ENCODE measurements at places on chromosomes 6 and 20.

DNA sequence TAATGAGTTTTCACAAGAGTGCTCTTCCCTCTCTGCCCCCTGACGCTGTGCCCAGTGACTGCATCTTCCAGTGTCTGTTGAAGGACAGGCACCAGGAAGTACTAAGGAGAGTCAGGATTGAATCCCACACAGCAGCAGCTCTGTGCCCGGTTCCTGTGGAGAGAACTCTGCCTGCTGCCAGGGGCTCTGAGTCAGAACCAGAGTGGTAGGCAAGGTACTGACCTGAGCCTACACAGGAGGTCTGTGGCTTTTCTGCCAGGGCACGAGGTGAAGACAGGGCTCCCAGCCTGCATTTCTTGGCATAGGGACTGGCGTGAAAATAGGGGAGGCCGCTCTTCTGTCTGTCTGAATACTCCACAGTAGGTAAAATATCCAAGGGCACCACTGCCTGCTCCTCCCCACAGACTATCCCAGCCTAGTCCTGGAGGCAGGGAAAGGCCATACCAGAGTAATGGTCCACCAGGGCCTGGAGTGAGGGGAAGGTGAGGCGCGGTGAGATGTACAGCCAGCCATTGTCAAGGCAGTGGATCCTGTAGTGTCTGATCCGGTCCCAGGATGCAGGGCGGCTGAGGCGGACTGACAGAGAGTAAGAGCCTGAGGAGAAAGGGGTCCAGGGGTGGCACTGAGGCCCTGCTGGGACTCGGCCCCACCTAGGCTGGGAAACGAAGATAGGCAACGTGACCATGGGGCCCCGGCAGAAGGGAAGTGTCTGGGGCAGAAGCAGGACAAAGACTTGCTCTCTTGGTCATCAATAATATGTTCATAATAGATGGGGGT lies 9.4 kb downstream of the RAB5IF start:
- DNase-seq = no peak

DNA sequence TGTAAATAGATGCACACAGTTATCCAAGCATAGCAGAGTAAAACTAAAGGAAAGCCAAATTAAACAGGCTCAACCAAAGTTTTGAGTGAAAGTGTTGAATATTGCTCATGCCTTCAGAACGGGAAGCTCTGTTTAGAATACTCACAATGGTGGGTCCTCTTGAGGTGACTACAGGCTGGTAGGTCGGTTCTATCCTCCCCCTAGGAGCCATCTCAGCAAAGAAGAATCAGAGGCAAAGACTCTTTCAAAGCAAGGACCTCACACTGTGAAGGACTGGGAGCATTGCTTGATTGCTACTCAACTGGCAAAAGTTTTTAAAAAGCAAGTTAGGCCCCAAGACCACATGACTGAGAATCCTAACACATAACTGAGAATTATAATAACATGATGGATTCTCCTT lies 88.4 kb upstream of the JAG1 start:
- no peak for DNase-seq

DNA sequence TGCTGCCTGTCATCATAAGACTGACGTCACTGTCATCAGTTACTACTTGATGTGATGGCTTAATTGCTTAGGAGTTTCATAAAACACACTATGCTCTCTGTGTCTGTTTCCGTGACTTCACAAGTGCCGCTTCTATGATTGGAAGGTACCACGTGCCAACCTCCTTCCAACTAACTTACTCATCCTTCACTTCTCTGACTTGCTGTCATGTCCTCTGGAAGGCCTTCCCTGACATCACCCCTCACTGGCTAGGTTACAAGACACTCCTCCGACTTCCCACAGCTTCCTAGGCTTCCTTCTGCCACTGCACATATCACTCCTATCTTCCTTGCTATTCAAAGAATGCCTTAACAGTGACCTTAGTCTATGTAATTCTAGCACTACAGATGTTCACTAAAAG lies 20.4 kb downstream of the SERINC3 start:
- DNase-seq = no peak

DNA sequence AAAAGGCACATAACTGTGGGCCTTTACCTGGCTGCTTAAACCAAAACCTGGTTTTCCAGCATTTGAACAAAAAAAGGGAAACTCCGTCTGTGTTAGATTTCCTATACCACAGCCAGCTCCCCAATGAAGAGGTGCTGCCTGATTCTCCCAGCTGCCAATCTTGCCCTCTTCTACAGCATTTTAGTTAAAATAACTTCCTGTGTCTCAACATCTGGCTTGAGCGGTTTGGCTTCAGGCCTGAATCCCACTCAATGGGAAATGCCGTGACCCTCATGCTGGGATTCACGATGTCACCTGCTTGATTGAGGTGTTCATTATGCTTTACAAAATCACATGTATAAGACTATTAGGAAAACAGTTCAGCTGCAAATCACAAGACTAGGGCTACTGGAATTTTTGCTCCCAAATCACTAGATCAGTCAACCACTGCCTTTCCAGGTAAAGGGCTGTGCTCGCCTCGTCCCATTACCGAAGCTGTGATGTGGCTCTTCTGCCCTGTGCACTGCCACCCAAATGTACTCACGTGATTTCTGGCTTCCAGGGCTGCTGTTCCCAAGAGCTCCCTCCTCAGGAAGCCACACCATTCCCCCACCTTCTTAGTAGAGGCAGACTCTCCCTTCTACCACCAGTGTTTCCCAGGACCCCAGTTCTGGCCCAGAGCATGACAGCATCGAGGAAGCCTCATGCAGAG lies 94.6 kb downstream of the PSMG4 start:
- no peak for DNase-seq

DNA sequence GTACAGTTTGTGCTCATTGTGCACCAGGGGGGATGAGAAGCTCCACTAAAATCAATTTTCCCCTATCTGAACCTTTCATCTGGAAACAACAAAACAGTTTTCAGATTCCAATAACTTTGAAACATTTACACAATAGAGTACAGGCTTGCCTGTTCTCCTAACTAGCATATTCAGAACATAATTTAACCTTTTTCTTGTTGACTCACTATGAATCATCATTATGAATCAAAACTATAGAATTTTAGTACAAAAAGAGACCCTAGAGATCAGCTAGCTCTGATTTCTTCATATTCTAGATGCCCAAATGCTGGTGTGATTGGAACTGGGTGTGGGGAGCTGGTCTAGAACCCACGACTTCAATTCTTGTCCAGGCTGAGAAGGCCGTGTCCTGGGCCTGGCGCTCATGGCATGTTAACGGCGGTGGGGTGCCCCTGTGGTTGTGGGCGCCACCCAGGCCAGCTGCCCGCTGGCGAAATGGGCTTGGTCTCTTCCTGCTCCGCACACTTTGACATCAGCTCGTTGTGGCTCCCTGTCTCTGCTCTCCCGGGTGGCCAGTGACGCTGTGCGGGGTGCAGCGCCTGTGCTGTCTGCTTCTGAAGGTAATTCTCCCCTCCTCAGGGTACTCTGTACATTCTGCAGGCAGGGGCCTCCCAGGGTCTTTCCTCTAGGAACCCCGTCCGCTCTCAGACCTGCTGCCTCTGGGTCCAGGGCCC lies 29.9 kb upstream of the AGPAT4 start:
- DNase-seq = no peak
